SJCRH30 (cell line): ENCODE measurements at places on chromosomes 7 and 10.

- no peak overlapping the region for H3K27ac ChIP-seq
- H3K4me1 ChIP-seq = no peaks in the 10 kb centered on the region
- H3K36me3 ChIP-seq = no peaks in the 10 kb centered on the region
- no peaks in the 10 kb centered on the region; the same call in 1 of the 2 replicates for H3K27me3 ChIP-seq
- DNase-seq = no peak
Measured at GRCh38 chr7:25314731-25315267, 86.5 kb upstream of the NPVF start.

- DNase-seq = no peak
- no peaks in the 10 kb centered on the region for H3K36me3 ChIP-seq
- H3K4me1 ChIP-seq = no peaks in the 10 kb centered on the region
- H3K27ac ChIP-seq = no peak overlapping the region
- H3K27me3 ChIP-seq = no peaks in the 10 kb centered on the region; the same call in 1 of the 2 replicates
Measured at GRCh38 chr7:43105521-43106120, 6.8 kb upstream of the HECW1 start.

- H3K36me3 ChIP-seq = no peaks in the 10 kb centered on the region
- H3K27me3 ChIP-seq = no peaks in the 10 kb centered on the region; the same call in 1 of the 2 replicates
- no peaks in the 10 kb centered on the region for H3K4me1 ChIP-seq
- no peak for DNase-seq
Measured at GRCh38 chr10:22366771-22367170, 21.5 kb downstream of the SPAG6 start.

- no peak overlapping the region for H3K27ac ChIP-seq
- no peaks in the 10 kb centered on the region; the same call in 1 of the 2 replicates for H3K36me3 ChIP-seq
- H3K4me3 ChIP-seq = no peak overlapping the region
- no peaks in the 10 kb centered on the region for H3K27me3 ChIP-seq
Measured at GRCh38 chr10:80176526-80176925, 28.8 kb downstream of the ANXA11 start.

DNA sequence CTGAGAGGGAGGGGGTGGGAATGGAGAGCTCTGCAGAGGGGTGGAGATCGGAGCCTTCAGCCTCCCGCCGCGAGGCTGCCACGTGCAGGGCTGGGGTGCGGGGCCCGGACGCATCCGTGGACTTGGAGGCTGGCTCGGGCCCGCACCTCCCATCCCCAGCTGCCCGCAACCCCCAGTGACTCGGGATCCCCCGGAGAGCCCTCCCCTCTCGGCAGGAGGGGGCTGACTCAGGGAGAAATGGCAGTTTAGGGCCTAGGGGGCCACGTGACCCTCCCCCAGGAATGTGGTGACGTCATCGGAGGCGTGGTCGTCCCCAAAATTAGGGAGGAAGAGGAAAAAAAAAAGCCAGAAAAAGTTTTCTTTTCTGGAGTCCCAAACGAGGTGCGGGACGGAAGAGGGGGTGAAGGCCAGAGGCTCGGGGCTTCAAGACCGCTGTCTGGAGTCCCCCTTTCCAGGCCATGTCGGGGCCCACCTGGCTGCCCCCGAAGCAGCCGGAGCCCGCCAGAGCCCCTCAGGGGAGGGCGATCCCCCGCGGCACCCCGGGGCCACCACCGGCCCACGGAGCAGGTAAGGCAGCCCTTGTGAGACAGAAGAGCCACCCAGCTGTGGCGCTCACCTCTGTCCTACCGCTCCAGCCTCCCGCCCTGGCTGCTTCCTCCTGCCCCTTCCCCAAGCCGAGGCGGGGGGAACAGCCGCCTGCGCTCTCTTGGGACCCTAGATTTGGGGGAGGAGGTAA is at the start of gene TRIP6:
TRIP6 (plus strand) TSS at position 348 of the 736 bp plus-strand sequence; CDS start at position 459, 111 bp downstream.
- H3K27me3 ChIP-seq = no peaks in the 10 kb centered on the region
- H3K4me3 ChIP-seq = peak within 1 kb of the TSS; percentile 99
- peaks cover 19% of the 10 kb centered on the region for H3K4me1 ChIP-seq
- peaks cover 11% of the 10 kb centered on the region for H3K36me3 ChIP-seq
- peak; percentile 94 for DNase-seq

DNA sequence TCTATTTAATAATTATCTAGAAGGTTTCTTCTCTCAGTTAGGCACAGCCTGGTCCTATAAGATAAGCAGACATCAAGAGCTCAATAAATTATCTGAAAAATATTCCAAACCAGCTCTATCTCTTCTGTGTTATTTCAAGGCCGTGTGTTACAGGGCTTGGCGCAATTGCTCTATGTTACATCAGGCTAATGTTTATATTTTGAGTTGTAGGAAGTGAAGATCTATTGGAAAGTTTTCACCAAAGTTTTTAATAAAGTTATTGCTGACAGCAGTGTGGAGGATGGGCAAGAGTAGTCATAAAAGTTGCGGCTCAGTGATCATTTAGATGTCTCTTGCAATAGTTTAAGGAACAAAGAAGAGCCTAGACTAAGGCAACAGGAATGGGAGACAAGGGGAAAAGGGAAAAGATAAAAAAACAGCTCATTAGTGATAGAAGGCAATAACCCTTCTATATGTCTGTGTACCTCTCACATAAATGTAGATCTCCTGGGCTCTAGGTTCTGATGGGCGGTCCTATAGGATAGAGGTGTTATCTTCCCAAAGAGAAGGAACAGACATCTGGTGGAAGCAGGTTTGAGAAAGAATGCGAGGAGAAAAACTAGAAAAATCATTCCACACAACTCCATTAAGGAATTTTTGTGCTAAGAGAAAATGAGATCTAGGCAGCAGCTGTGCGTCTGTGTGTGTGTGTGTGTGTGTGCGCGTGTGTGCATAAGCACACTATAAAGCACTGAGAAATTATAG is 5.9 kb upstream of the ANKRD7 start:
- H3K4me1 ChIP-seq = no peaks in the 10 kb centered on the region
- H3K36me3 ChIP-seq = no peaks in the 10 kb centered on the region
- H3K4me3 ChIP-seq = no peak overlapping the region

DNA sequence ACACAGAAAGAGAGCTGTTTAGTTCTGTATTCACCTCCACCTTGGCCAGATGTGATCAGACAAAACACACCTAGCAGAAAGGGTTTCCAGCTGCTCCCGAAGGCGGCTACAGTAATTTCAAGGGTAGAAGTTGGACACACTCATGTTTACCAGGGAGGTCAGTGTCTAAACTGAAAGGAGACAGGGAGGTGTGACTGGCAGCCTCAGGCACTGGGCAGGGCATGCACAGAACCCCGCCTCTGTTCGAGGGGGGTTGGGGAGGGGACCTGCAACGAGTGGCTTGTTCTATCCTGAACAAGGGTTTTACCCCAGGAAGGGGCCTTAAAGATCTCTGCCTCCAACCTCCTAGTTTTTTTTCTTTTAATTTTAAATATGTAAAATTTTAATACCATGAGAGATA is 49.6 kb downstream of the BPGM start:
- H3K4me3 ChIP-seq = no peak overlapping the region
- H3K36me3 ChIP-seq = no peaks in the 10 kb centered on the region
- DNase-seq = no peak
- H3K4me1 ChIP-seq = peaks cover 15% of the 10 kb centered on the region; the same call in 1 of the 2 replicates
- no peak overlapping the region for H3K27ac ChIP-seq

DNA sequence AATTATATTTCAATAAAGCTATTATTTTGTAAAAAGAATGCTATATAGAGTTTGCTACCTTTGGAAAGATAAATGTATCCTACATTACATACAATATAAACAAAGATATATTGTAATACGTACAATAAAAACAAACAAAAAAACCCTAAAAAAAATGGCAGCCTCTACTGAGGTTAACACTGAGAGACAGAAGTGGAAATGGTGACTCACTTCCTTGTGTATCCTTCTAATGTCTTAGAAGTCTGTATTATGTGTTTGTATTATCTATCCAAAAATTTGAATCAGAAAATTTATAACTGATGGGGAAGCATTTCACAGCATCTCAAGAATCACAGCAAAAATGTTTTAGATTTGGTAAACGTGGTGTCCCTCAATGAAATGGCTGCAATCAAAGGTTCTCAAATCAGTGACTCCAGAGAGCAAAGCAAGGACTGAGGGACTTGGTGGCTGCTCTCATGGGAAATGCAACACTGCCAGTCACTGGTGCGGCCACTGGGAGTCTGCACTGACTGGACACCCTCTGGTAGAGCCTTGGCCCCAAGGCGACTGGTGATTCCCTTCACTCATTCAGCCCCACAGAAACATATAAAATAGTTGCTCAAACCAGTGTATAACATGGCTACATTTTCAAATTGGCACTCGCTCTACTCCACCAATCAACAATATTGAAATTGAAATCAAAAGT is 53.8 kb downstream of the PANK1 start:
- no peaks in the 10 kb centered on the region for H3K4me1 ChIP-seq
- H3K4me3 ChIP-seq = no peak overlapping the region
- no peaks in the 10 kb centered on the region for H3K27me3 ChIP-seq
- H3K27ac ChIP-seq = no peak overlapping the region

- peak; percentile 11 for DNase-seq
- no peak overlapping the region for H3K4me3 ChIP-seq
- no peaks in the 10 kb centered on the region for H3K27me3 ChIP-seq
- H3K27ac ChIP-seq = no peak overlapping the region
- H3K36me3 ChIP-seq = no peaks in the 10 kb centered on the region
Measured at GRCh38 chr10:108249940-108250339, 1085.4 kb upstream of the SORCS1 start.
